ENCODE measurements at places on chromosomes 7 and 10.

- no peak for DNase-seq
Observed at GRCh38 chr7:143361552-143362130, 872 bp downstream of the FAM131B start.

DNA sequence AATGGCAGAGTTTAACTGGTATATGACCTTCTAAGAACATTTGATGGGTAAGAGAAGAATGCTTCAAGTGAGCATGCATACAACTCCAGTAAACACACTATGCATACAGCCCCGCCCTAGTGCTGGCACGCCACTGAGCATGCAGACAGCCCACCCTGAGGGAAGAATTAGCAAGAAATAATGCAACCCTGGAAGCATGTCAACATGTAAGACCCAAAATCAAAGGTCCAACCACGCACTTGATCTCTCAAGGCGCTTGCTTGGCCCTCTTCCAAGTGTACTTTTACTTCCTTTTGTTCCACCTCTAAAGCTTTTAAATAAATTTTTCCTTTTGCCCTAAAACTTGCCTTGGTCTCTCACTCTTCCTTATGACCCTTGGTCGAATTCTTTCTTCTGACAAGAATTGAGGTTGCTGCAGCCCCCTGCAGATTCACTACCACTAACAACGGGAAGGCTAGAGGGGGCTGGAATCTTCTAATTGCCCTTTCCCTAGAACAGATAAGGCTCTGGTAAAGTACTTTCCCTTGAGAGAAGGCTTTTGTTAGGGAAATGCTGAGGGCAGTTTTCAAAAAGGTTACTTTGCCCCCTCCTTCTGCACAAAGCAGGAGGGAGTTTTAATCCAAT is 3.4 kb downstream of the FAM24B start:
- DNase-seq, result no peak

DNA sequence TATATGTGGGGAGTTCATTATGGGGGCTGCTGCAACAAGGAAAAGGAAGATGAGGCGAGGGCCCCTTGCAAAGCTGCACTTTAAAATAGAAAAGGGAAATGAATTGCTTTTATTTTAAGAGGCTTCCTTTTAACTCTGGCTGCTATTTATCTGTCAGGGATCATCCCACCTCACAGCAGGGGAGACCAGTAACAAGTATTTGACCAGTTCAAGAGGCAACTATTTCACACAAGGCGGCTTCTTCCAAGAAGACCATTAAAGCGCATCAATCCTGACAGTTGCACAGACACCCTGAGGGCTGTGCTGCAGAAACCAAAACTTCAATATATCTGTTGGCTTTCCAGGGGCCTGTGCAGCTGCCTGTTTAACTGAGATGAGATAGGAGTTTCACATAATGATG is 1009.2 kb downstream of the SORCS3 start:
- DNase-seq, result no peak

- no peak for DNase-seq
Observed at GRCh38 chr7:127317447-127317961, 64.8 kb upstream of the GRM8 start.

- no peak for DNase-seq
Observed at GRCh38 chr7:120716307-120716706, 141.6 kb downstream of the TSPAN12 start.

DNA sequence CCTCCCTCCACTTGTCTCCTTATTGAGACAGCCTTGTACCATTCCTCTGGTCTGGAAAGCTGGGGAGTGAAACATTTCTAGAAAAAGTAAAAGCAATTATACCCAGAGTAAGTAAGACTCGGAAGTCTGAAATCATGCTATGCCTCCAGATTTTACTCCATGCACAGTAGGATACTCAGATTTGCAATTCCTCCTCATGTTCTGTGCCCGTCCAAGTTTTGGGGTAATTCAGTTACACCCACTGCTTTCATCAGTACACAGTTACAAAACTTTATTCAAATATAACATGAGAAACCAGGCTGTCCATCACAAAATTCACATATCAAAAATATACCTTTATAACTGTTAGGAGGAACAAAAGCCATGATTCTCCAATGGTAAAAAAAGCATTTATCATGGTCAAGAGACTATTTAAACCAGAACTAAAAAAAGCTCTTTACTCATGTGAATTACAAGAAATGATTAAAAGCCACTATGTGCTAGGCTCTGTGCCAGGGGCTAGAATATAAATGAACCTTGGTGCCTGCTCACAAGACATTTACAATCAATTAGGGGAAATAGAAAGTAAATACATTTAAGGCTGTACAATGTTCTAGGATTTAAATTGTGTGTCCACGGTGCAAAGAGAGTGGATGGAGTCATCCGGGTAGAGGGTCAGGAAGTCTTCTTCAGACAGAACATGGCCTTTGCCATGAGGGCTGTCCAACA is 320.2 kb downstream of the ELMO1 start:
- no peak for DNase-seq

All from activated naive CD4-positive, alpha-beta T cell (primary cell).